ENCODE measurements at places on chromosomes 5 and 9.

DNA sequence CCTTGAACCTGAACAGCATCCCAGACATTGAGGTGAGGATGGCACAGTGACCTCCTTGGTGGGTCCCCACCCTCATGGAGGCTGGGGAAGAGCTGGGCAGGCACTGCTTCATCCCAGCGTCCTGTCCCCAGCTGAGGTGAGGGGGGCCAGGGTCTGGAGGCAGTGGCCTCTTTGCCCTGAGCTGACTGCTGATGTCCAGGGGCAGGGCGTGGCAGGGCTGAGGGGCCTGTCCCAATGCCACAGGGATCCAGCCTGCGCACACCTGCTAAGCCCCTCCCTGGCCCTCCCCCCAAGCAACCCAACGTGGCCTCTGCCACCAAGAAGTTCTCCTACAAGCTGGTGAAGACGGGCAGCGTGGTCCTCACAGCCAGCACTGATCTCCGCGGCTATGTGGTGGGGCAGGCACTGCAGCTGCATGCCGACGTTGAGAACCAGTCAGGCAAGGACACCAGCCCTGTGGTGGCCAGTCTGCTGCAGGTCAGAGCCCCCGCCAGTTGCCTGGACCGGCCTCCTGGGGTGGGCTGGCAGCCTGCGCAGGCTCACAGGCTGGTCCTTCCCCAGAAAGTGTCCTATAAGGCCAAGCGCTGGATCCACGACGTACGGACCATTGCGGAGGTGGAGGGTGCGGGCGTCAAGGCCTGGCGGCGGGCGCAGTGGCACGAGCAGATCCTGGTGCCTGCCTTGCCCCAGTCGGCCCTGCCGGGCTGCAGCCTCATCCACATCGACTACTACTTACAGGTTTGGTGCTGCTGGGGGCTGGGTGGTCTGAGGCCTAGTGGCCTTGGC is 4.9 kb upstream of the EHMT1 start:
- peak; percentile 41 for DNase-seq

GRCh38 chr9:106797299-106797698 is 65.7 kb upstream of the ZNF462 start:
- DNase-seq, result no peak

GRCh38 chr5:99715921-99716320 is 787.1 kb upstream of the CHD1 start:
- DNase-seq, result no peak

DNA sequence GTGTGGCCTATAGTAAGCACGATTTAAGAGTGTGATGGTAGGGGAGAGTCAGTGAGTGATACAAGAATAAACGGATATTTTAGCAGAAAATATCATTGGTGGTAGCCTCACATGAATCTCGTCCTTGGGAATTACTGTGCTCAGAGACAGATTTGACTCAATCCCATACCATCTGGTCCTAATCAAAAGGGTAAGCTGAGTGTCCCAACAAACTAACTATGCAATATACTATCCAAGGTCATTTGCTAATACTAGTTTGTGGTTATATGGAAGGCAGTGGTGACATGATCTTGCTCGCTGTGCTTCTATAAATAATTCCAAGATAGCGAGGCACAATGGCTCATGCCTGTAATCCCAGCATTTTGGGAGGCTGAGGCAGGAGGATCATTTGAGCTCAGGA is 103.2 kb downstream of the TRPM6 start:
- DNase-seq, result no peak

DNA sequence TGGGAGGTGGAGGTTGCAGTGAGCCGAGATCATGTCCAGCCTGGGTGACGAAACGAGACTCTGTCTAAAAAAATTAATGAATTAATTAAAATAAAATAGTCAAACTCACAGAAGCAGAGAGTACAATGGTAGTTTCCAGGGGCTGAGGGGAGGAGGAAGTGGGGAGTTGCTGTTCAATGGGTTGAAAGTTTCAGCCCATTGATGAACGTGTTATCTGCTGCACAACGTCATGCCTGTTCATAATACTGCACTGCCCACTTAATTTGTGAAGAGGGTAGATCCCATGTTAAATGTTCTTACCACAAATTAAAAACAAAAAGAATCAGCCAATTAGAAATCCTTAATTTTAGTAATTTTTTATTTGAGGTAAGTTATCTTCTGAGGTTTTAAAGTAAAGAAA is 16.4 kb upstream of the RUFY1 start:
- DNase-seq, result no peak

DNA sequence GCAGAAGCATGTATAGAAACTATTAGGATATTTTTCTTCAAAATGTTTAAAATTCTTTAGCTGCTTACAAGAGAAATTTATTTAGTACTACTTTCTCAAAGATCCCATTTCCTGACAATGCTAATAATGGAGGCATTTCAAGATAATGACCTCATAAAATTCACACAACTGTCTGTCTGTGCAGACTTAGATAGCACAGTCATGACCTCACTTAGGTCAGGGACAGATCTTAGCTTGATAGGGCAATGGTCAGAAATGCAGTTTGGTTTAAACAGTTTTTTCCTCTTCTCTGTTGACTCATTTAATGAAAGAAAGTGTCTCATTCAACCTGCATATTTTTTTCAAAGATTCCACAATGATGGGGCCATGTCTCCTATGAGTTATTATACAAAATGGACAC is 128.4 kb downstream of the GRIA1 start:
- no peak for DNase-seq

DNA sequence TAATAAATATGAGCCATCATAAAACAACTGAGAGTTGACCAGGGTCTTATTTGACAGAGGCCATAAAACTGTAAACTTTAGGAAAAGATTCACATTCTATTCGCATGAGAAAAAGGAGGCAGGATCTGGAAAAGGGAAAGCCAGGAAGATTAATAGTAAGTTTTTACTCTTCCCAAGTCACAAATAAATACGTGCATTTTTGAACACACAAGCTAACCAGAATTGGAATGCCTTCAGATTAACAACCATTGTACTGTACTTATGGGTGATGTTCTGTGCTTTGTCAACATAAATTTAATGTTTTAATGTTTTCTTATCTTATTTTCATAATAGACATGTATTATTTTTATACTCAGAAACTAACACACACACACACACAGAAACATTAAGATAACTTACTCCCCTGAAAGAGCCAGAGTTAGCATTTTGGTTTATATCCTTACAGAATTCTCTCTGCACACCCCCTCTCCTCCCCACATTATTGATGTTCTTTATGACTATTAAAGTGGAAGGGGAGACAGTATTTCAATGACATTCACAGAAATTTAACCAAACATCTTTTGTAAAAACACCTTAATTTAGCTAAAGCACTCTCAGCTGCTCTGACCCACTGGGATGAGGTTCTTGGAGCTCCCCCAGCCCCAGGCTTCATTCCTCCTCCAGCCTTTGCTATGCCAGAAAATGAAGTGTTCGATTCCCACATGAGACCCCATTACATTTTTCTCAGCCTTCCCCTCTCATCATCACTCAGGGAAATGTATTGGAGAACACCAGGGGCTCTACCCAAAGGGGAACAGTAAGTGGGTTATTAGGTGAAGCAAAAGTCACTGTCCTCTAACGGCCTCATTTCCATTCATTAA is 155.5 kb downstream of the ESM1 start:
- no peak for DNase-seq

GRCh38 chr5:19605846-19606407 is 382.1 kb downstream of the CDH18 start:
- DNase-seq, result no peak

Measured in Right ventricle myocardium inferior (tissue), 1 donor.